H1 (cell line): ENCODE measurements at places on chromosomes 7 and 10.

- DNase-seq, result no peak
Measured at GRCh38 chr10:126583552-126584200, 86.8 kb downstream of the C10orf90 start.

- DNase-seq, result peak; percentile 38
Measured at GRCh38 chr10:13271552-13272163, 28.2 kb downstream of the PHYH start.

- no peak for DNase-seq
Measured at GRCh38 chr7:126972571-126972970, 280.2 kb downstream of the GRM8 start.

DNA sequence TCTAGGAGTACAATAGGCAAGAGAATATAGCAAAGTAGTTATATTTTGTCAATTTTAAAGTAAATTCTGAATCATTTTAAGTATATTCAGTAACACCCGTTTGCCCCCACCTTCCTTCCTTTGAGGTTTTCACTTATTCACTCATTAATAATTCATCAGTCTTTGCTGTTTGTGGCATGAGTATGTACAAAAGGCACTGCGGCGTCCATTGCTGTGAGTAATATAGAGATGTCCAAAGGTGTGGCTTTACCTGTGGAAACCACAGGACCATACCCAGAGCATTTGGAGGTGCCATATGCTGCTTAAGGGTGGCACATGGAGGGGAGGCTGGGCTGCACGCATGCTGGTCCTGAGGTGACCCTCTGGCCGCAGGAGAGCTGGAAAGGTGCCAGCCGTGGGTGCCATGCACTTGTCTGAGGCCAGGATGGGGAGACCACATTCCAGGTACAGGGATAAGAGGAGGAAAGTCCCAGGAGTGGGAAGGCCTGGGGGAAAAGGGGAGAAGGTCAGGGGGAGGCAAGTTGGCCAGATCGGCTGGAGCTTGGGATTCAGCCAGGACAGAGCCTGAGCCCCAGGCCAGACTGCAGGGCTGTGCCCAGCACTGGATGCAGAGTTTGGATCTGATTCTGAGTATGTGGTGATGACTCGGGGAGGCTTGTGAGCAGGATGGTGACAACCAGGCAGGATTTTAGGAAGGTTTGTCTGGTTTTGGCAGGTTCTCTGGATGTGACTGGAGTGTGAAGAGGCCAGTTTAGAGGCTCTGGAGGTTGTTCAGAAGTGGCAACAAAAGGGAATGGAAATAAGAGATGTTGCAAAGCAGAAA is 223.4 kb downstream of the MGMT start:
- DNase-seq, result no peak

DNA sequence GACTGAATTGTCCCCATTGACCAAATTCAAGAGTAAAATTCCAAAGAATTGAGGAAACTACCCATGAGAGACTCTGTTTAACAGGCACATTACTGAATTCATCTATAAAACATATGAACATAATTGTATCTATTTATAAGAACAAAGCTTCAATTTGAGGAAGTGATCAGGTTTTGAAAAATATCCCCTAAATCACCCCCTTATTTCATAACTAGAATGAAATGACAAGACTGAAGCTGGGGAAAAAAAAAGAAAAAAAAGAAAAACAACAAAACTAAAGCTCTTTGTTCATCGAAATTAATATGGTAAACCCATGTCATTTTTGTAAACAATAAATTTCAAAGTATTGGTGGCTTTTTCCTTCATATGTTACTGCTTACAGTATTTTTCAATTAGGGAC is 184.9 kb upstream of the SEMA3A start:
- no peak for DNase-seq

- no peak for DNase-seq
Measured at GRCh38 chr7:158362001-158362400, 225.6 kb downstream of the PTPRN2 start.

DNA sequence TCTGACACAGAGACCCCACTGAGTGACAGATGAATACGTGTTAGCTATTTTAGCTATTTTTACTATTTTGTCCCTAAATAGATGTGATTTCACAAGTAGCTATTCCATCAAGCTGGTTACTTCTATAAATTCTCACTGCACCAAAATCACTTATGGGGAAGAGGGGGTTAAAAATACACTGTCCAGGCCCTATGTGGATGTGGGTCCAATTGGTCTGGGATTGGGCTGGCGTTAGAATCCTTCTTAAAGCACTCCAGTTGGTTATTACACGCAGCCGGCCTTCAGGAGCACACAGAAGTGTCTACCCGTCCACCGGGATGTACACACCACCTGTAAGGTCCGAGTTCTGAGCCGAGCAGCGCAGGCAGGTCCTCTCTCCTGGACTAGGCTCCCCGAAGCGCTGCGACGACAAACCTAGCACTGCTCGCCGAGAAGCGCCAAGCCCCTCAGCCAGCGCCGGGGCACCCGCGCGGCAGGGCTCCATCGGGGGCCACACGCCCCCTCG is 222.3 kb upstream of the MKLN1 start:
- no peak for DNase-seq

GRCh38 chr10:49363309-49364031 is 32.4 kb downstream of the DRGX start:
- no peak for DNase-seq
